Right atrium auricular region (tissue), 2 donors: ENCODE measurements at places on chromosomes 4 and X. TPM values are rescaled to one million over a fixed set of nuclear protein-coding genes. Genes with fewer than 3 reads are reported as not detected.

- no peak for DNase-seq
Measured at GRCh38 chr4:56668267-56668666, 12.8 kb downstream of the HOPX start.

DNA sequence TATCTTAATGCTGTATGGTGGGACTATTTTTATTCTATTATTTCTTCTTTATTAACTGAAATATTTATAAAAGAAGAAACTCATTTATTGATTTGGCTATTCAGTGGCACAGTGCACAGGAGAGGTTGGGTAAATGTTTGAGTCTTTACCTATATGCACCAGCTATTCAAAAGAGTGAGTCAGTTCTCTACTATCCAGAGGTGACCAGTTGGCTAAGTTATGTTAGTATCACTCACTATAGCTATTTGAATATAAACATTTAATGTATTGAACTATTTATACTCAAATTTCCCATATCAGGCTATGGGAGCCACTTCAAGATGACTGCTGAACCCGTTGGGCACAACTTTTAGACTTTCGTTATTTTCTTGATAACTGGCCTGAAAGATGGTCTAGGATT, 106.1 kb upstream of the VEGFC start:
- no peak for DNase-seq

GRCh38 chr4:118280501-118281218, 72.1 kb downstream of the PRSS12 start:
- DNase-seq = no peak

GRCh38 chr4:150375025-150375424, 206.9 kb upstream of the MAB21L2 start:
- DNase-seq = no peak

DNA sequence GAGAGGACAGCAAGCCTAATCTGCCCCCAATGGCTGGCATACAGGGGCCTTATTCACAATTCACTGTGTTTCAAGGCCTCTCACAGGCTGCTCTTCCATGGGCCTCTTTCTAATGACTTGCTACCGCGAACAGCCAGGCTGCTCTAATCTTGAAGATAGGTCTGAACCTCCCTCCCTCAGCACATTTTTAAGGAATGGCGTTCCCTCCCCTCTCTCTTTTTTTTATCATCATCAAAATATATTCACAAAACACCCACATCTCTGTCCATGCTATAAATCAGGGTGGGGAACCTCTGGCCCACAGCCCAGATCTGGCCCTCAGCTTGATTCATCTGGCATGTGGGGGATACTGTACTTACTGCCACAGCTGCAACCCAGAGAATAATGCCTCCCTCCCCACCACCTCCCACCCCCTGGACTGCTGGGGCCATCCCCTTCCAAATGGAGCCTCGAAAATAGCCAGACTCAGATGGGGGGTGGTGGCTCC, 76.2 kb upstream of the PLAC1 start:
- DNase-seq = no peak

GRCh38 chr4:123672987-123673386, 276.4 kb downstream of the SPRY1 start:
- DNase-seq = no peak

The AKAP14 gene
- not detected for total RNA-seq
